ENCODE measurements at places on chromosomes 13 and 19.

GRCh38 chr19:34671972-34672371 is 5.0 kb downstream of the SCGB2B2 start:
- DNase-seq: no peak

- no peak for DNase-seq
These were observed 15.0 kb upstream of the CD177 start for GRCh38 chr19:43338530-43338929.

DNA sequence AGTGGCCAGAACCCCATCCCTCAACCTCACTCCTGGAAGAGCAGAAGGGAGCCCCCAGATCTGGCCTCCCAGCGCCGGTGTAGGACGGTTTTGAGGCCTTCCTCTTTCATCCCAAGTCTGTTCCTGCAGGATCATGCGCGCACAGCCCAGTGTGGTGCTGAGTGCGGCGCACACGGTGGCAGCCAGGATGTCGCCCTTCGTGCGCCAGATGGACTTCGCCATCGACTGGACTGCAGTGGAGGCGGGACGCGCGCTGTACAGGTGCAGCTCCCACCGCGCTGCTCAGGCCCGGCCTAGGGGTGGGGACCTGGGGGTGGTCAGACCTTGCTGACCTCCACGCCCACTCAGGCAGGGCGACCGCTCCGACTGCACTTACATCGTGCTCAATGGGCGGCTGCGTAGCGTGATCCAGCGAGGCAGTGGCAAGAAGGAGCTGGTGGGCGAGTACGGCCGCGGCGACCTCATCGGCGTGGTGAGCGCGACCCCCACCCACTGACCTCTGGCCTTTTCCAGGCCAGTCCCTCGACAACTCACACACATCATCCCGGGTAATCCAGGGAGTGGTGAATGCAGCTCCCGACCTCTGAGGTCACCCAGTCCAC is 14.8 kb downstream of the PNPLA6 start:
- DNase-seq: no peak

DNA sequence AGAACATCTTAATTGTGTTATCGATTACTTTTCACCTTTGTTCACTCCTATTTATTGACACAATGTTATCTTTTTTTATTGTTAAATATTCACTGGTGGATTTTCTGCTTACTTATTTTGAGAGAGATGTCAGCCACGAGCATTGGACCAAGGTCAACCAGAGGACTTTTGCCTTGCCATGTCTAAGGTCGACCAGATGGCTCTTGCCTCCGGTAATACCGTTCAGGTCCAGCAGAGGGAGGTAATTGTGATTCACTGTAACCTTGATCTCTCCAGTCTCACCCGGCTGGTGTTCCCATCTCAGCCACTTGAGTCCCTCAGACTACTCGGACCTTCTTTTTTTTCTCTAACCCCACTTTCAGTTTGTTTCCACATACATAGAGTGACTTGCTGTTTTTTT is 1438.1 kb downstream of the UQCRFS1 start:
- DNase-seq: peak; percentile 41

- peak; percentile 92 for DNase-seq
These were observed 678 bp downstream of the ISOC2 start for GRCh38 chr19:55460670-55461258.

DNA sequence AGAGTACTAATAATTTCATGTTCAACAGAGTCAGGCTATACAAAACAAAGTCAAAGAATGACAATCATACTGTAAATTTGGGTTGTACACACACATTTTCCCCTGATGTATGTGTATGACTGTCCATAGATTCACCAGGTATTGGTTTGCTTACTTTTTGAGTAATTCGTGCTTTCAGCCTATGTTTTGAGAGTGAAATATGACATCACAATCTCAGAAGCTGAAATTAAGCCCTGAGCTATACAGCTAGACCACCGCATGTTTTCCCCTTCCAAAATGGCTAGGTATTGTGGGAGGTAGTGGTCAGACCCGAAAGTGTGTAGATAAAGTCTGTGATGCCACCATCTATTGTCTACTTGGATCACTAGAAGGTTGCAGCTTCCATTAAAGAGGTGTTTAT is 102.8 kb downstream of the KATNAL1 start:
- DNase-seq: no peak

Data from K562 (cell line).